ENCODE measurements at places on chromosomes 7 and 10.

- no peak for DNase-seq
These were observed 4.8 kb downstream of the IDI1 start for GRCh38 chr10:1044146-1044545.

DNA sequence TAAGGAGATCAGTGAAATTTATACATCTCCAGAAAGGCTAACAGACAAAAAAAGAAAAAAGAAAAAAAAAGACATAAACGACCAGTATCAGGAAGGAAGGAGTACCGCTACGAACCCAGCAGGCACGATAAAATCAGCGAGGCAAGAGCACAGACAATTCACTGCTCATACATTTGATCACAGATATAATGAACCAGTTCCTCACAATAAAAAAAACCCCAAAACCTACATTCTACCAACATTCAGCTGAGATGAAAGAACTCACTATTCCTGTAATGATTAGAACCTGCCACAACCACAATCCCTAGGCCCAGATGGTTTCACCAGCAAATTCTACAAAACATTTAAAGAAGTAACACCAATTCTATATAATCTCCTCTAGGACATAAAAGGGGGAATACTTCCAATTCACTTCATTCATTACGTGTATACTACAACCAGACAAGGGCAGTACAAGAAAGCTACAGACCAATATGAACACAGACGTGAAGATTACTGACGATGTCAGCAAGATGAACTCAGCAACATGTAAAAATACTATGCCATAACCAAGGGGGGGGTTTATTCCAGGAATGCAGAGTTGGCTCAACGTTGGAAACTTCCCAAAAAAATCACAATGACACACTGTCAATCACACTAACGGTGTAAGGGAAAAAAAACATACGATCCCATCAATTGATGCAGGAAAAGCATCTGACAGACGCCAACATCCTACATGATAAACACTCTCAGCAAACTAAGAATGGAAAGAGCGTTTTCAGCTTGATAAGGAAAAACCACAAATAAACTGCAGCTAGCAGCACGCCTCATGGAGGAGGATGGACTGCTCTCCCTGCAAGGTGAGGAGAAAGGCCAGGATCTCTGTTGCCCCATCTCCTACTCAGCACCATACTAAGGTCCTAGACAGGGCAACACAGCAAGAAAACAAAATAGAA is 256.2 kb downstream of the ELFN1 start:
- no peak for DNase-seq

GRCh38 chr7:47600199-47601118 is 18.5 kb upstream of the TNS3 start:
- DNase-seq = no peak

- no peak for DNase-seq
These were observed 257.8 kb upstream of the PCDH15 start for GRCh38 chr10:55058800-55059199.

DNA sequence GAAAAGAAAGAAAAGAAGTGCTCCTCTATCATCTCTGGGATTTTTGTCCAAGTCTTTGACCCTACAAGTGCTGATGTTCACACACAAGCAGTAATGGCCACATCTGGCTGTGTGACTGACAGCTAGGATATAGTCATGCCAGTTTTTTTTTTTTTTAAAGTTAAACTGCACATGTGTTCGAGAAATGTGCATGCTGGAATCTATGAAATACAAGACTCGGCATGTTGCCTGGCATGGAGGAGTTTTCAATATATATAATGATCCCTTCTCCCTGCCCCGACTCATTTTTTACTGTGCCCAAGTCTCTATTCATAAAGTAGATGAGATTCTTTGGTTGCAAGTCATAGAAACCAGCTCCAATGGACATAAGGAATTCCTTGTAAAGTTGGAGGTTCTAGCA is 60.4 kb upstream of the FGFR2 start:
- DNase-seq = no peak

All from stimulated activated CD8-positive, alpha-beta memory T cell treated with anti-CD3 and anti-CD28 coated beads, Interleukin-7, amount 100 ng/mL, for 48 hours (primary cell).